ENCODE measurements at places on chromosomes 1 and 21. TPM values are rescaled to one million over a fixed set of nuclear protein-coding genes. Genes with fewer than 3 reads are reported as not detected.

- DNase-seq, result no peak
Measured at GRCh38 chr1:225908013-225908640, 15.9 kb downstream of the PYCR2 start.

CTSS gene
- polyA plus RNA-seq, result 15.9 TPM

ITLN2 gene
- not detected for polyA plus RNA-seq

DNA sequence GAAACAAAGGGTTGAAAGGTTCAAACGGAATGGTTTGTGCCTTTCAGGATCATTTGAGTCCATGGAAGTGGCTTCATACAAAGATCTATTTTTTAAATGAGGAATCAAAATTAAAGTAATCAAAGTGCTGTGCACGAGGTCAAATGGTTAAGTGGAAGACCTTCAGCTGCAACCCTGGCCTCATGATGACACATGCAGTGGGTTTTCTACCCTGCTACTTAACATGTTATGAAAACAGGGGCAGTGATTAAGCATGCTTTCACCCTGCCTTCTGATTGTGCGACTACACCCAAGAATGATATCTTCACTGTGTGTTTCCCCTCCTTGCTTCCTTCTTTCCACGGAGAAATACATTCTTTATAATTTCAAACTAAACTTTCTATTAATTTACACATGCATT is 604.2 kb downstream of the LRRIQ3 start:
- no peak for DNase-seq

DNA sequence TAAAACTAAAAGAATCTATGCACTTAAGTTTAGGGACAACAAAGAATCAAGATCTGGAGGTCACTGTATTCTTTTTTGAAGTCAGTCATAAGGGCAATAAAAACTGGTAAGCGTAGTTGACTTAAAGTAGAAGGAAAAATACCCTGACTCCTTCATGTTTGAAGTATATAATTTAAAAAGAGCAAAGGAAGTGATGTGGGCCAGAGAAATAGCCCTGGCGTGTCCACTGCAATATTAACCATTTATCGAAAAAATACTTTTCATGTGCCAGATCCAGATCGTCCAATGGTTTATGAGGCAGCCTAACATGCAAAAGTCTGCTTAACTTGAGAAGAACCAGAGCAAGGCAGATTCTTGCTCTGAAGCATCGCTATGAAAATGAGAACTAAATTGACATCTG is 162.0 kb downstream of the COQ8A start:
- no peak for DNase-seq

DNA sequence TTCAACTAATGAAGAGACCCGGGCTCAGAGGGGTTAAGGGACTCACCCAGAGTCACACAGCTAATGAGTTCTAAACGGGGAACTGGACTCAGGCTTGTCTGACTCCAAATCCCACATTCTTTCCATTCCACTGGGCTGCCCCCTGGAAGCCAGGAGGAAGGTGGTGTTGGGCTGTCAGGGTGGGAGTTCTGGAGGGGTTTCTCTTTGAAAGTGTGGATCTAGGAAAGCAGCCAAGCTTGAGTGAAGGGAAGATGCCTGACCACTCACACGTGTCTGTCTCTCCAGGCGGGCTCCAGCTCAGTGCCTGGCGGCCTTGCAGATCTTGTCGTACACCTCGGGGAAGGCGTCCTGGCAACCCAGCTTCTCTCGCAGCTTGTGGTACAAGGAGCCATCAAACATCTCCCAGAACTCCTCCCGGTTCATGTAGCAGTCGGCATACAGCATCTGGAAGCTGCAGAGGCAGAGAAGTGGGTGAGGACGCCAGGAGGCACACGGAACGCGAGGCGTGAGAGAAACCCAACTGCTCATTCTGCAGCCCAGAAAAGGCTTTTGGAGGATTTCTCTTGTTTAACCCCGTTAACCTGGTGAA is 35.0 kb downstream of the DHCR24 start:
- DNase-seq, result no peak

DNA sequence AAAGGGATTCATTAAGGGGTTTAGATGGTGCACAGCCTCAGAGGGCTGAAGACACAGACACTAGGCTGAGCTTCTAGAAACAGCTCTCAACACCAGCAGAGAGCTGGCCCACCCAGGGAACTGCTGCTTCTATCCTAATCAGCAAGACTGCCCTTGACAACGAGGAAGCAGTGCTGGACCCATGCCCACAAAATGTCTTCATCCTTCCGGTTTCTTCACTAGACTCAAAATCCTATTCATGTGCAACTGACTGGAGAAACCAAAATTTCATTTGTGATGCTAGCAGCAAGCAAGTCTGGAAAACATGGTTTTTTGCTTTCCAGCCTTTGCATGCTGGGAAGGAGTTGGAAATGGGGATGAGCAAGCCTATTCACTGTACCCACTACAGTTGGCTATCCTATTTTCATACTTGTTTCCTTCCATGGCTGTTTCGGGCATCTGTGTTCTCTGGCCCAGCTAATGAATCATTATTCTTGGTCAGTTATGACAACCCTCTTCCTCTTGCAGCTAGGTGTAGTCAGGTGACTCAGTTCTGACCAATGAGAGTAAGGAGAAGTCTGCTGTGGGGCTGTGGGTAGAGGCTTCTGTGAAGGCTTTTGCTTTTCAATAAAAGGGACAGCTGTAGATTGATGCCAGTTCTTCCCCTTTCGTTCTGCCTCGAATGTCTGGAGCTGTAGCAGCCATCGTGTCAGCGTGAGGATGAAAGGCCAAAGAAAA is 14.6 kb upstream of the TMEM61 start:
- peak; percentile 83 for DNase-seq

DNA sequence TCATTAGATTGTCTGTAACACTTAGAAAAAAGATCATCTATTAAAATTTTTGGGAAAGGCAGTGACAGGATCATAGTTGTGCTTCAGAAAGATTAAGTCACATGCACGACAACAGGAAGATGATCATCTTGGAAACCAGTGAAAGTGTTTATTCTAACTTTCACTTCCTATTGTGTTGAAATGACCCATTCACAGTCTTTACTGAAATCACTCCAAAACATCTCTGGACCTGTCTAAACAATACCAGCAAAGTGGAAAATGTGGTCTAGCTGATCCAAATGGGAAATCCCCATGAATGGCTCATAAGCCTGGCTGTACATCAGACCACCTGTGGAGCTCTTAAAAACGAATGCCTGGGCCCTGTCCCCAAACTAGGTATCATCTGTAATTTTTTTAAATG is 111.1 kb upstream of the ETV3 start:
- peak; percentile 2 for DNase-seq

EXTL2 gene
- 45.4 TPM for polyA plus RNA-seq

- peak; percentile 95 for DNase-seq
Measured at GRCh38 chr1:8510041-8510823, 192.3 kb downstream of the SLC45A1 start.
